Right forelimb (tissue), 1 donor: ENCODE measurements at places on chromosomes 5 and 9.

- DNase-seq: no peak
Measured at GRCh38 chr5:65811885-65812284, 89.9 kb downstream of the NLN start.

DNA sequence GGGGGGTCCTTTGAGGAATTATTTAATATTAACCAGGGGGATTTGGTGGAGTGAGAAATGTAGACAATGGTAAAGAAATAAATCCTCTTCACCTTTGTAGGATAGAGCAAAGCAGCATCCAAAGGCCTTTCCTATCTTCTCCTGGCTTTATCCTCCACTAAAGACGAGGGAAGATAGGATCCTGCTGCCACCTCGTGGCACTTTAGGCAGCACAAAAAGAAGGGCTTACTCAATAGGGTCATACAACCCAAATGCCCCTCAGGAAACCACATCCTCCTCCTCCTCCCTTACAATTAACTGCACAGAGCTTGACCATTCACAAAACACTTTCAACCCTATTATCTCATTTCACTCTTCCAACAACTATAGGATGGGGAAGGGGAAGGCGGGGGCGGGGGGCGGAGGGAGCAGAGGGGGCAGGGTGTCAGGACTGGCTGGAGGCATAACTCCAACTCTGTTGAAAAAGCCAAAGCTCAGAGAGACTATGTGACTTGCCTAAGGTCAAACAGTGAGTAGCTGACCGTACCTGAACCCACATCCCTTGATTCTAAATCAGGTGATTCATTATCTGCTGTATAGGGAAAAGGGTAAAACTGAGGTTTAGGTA is 45.4 kb upstream of the MYOT start:
- peak; percentile 47 for DNase-seq

- DNase-seq: no peak
Measured at GRCh38 chr5:39440958-39441624, 16.3 kb upstream of the DAB2 start.

- no peak for DNase-seq
Measured at GRCh38 chr5:16518606-16519005, 53.0 kb upstream of the ZNF622 start.

DNA sequence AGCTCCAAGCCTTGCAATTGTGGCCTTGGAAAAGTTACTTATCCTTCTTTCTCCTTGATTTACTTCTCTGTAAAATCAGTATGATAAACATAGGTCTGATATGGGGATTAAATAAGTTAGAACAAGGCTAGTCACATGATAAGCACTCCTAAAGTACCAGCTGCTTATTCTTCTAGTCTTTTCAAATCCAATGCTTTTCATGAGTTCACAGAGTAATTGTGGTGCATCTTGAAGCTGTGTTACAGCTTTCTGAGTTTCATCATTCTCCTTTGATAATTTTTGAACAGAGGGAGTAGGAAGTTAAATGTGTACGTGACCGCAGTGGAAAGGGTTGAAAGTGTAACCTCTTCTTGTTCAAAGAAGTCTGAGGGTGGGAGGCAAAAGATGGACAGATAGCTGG is 38.8 kb upstream of the CCDC112 start:
- DNase-seq: no peak

GRCh38 chr5:171956887-171957495 is 49.4 kb downstream of the FBXW11 start:
- no peak for DNase-seq

GRCh38 chr5:64691291-64691690 is 988 bp downstream of the SHISAL2B start:
- DNase-seq: no peak

DNA sequence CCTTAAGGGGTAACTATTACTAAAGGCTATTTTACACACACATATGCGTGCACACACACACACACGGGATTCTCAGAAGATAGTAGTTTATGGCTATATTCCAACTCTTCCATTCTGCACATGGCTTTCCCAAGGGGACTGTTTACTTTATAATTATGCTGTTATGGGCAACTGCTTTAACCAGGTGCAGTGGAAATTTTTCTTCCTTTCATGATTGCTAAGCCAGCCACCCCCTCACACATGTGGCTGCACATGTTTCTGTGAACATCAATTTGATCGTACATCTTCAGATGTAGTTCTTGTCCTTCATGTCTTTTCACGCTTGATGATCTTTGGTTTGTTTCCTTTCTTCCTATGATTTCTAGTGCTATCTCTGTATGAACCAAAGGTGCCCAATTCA is 37.0 kb downstream of the MRPS30 start:
- DNase-seq: no peak
